ENCODE measurements at places on chromosomes 6 and 20.

DNA sequence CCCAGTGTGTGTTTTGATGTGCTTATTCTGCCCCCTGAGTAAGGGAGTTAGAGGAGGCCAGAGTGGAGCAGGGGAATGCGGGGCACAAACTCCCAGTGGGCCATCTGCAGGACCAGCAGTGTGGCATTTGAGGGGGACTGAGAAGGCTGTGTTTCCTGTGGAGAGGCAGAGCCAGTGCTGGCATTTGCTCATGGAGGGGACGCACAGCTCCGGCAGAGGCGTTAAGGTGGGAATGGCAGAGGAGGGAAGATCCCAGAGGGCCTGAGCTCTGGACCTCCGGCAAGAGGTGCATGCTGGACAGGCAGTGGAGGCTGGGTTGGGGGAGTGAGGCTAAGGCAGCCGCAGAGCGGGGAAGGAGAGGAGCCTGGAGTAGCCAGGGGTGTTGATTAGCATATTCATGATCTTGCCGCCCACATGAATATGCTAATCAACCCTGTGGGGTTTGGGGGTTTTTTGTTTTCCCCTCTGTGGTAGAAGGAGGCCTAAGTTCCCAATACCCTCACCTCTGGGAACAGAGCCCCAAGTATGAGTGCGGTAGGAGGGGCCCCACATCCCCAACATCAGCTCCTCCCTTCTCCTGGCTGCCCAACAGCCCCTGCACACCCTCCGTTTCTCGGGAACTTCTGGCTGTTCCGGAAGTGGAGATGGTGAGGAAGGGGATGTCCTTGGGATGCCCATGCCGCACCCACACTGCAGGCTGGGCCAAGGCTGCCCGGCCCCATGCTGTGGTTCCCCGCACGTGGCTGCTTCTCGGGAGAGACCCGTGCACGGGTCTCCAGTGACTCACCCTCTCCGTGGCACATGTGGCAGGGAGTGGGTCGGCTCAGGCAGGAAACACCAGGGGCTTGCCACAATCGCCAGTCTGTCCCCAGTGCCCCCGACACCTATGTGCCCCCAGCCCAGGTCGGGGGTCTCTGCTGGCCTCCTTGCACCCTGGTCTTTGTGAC, 33.8 kb downstream of the DLGAP4 start:
- DNase-seq = no peak

DNA sequence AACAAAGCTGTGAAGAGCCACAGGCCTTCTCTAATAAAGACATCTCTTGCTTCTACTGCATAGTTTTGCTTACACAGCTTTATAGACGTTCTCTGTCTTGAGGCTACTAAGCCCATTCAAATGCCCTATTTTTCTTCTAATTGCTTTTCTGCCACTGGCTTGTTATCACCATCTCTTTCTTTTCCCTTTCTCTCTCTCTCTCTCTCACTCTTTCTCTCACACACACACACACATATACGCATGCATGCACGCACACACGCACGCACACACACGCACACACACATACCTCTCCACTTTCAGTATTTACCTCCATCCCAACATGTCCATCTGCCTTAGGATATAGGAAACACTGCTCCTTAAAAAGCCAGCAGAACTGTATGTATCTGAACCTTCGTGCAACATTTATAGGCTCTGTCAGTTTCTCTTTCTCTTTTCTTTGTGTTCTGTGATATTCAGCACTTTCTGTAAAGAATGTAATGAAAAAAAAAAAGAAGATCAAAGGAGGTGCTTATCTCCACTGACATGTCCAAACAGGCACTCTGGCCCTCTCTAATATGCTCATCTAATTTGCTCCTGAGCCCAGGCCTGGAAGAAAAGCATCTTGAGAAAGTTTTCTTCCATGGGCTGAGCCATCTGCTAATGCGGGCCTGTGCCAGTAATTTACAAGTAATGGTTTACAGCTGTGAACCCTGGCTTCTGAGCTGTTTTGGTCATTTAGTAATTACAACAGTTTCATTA, 1046.7 kb upstream of the MAP3K7 start:
- no peak for DNase-seq

GRCh38 chr6:73694711-73695411, 1.1 kb upstream of the CD109 start:
- no peak for DNase-seq

DNA sequence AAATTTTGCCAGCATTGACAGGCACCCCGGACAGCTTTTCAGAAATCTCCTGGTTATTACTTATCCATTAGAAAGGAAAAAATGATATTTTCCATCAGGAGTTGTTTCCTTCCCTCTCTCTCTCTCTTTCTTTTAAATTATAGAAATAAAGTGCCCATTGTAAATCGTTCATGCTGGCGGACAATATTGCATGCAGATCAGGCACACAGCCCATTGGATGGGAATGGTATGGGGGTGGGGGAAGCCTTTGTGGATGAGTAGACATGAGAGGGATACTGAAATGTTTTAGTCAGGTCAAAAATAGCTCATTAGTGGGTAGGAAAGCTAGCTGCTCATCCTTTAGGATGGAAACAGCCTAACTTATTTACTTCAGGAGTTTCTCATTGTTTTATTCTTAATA, 764.9 kb upstream of the MMS22L start:
- DNase-seq = no peak

GRCh38 chr6:142429195-142429594, 127.4 kb downstream of the ADGRG6 start:
- DNase-seq = no peak

DNA sequence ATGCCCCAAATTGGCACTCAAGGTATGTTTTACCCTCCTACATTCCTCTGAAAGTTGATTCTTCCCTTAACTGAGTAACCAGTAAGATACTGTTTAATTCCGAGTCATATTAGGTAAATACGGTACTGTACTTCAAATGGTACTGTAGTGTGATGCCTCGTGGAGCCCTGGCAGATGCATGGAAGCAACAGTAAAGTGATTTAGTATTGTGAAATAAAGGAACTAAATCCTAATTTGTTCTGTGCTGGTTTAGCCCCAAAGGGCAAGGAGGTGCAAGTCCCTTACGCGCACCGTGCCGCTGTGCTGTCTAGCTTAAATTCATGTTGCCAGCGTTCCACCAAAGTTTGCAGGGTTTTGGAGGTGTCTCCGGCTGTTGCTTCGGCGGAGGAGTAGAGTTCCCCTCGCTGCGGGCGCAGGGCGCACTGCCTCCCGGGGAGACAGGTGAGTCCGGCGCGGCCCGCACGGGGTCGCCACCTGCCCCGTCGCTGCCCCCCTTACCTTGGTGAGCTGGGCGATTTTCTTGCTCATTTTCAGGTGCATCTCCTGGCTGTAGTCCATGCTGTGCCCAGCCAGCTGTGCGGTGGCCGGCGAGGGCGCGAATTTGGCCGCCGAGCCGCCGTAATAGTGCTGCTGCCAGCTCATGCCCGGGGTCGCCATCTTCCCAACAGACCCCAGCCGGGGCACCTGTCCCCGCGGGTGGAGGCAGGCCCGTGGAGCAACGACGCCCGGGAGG, 655 bp downstream of the FAM184A start:
- DNase-seq = no peak

- no peak for DNase-seq
Observed at GRCh38 chr6:54043360-54043759, 67.9 kb upstream of the MLIP start.

- DNase-seq = no peak
Observed at GRCh38 chr6:163318071-163318786, 96.3 kb upstream of the QKI start.

DNA sequence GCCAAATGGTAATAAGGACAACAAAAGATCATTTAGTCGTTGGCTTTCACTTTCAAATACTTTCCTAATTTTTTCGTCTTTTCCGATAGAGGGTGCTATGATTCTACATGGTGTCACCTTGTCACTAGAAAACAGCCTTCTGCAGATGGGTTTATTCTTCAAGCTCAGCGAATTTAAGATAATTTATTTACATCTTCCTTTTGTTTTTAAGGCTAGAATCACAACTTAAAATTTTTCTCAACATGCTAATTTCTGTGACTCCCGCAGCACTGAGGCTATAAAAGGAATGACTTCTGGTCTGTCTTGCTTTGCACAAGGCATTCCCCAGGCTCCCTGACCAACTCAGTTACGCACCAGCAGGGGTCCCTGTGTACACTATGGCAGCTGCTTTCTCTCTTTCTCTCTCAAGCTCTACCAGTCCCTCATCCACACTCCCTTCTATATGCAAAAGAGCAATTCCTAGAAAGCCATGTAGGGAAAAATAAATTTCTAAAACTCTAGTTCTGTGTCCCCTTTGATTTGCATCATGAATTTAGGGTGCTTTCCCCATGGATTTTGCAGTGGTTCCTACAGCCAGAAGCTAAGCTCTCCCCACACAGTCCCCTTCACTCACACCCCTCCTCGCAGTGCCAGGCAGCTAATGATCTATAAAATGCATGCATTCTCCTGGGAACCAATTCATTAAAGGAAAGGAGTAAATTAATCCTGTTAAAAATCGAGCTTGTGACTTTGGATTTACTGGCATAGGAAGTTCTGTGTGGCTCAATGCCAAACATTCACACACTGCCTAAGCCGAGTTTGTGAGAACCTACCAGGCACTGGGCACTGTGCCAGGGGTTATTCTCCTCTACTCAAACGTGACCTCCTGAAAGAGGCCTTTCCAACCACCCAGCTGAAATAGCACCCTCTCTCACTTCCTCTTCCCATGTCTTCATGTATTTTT, 74.5 kb downstream of the DCDC2 start:
- peak; percentile 83 for DNase-seq

DNA sequence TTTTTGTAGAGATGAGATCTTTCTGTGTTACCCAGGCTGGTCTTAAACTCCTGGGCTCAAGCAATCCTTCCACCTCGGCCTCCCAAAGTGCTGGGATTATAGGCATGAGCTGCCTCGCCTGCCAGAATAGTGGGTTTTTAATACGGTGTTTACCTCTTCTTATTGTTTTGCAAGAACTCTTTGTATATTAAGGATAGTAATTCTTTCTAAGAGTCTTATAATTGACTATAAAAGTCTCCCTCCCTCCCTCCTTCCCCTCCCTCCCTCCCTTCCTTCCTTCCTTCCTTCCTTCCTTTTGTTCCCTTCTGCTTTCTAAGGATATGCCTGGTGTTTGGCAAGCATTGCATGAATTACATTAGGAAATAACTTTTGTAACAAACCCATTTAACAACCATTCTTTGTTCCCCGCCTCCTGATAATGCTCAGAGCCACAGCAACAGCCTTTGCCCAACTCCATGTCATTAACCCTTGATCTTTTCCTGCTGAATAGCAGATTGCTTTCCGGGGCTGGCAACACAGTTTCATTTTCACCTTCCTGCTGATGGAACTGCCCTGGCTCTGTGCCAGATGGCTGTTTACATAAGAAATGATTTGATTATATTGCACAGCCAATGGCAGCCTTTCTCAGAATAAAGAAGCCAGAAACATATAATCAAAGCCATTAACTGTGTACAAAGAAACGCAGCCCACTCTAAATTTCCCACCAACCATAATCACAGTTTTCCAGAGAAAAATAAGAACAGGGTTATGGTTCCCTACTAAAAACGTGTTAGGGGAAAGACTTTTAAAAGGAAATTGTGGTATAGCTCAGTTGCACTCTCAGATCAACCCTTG, 143.7 kb upstream of the PTPN1 start:
- peak; percentile 94 for DNase-seq

DNA sequence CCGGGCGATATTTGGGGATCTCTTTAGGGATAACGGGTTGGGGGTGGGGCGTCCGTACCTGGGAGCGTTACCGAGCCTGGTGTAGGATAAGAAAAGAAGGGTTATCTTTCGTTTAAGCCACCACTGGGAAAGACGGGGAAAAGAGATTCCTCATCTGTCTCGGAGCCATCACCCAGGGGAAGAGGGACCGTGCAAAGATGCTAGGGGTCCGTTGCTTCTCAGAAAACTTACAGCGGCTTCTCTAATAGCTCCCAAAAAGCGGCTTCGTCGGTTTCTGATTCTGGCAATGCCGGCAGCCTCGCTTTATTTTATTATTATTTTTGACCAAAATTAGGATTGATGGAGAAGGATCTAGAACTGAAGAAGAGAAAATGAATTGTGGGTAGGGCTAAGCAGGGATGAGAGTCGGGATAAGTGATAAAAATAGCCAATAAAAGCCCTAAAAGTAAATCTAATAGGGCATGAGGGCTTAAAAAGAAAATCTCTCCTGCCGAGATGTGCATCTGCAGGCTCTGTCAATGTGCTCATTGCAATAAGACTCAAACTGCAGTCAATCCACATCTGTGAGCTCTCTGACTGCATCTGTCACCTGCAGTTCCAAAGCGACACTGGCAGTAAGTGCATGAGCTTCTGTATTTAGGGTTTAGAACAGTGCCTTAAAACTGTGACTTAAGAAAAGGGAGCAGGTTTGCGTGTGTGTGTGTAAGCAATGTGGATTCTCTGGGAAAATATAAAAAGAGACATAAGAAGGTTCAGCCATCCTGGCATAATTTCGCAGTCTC, 801 bp downstream of the TBPL1 start:
- no peak for DNase-seq

All from NCI-H2081 treated with DMSO at 0.1 percent for 48 hours (cell line).